Caco-2 (cell line): ENCODE measurements at places on chromosomes 5 and 9. TPM values are rescaled to one million over a fixed set of nuclear protein-coding genes. Genes with fewer than 3 reads are reported as not detected.

DNA sequence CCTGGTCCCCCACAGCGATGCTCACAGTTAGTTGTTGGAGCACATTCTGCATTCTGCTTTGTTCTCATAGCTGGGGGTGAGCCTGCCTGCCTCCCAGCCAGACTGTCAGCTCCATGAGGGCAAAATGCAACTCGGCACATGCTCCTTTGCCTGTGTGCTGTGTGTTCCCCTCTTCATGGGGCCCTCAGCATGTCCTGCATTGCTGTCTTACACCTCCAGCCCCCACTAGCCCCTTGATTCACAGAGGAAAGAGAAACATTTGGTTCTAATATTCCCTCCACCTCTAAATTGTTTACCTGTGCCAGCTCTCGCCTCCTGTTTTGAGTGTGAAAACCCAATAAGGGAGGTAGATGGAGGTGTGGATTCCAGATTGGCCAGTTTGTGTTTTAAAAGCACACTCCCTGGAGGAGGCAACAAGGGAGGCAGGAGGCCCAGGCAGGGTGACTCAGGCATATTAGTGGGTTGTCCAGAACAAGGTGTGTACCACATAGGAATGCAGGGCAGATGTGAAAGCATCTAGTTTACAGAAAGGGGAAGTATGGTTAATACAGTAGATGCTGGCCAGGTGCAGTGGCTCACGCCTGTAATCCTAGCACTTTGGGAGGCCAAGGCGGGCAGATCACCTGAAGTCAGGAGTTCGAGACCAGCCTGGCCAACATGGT lies 224.6 kb downstream of the AGTPBP1 start:
- no peaks in the 10 kb centered on the region for H3K27me3 ChIP-seq
- H3K4me1 ChIP-seq = no peaks in the 10 kb centered on the region
- H3K36me3 ChIP-seq = no peaks in the 10 kb centered on the region
- no peak for DNase-seq

DNA sequence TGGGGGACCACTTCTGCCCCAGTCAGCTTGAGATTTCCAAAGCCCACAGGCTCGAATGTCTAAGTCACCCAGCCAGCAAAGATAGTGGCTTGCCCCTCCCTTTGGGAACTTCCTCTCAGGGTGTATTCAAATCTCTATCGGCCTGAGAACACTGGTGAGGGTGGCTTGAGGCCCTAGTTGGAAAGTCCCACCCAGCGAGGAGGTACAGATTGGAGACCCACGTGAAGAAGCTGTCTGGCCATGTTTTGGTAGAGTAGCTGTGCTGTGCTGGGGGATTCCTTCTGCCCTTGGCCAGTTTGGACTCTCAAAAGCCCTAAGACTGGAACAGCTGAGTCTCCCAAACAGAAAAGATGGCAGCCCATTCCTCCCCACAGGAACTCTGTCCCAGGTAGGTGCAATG lies 172.7 kb upstream of the RIOK2 start:
- no peak overlapping the region for H3K27ac ChIP-seq
- no peak overlapping the region for H3K4me3 ChIP-seq

DNA sequence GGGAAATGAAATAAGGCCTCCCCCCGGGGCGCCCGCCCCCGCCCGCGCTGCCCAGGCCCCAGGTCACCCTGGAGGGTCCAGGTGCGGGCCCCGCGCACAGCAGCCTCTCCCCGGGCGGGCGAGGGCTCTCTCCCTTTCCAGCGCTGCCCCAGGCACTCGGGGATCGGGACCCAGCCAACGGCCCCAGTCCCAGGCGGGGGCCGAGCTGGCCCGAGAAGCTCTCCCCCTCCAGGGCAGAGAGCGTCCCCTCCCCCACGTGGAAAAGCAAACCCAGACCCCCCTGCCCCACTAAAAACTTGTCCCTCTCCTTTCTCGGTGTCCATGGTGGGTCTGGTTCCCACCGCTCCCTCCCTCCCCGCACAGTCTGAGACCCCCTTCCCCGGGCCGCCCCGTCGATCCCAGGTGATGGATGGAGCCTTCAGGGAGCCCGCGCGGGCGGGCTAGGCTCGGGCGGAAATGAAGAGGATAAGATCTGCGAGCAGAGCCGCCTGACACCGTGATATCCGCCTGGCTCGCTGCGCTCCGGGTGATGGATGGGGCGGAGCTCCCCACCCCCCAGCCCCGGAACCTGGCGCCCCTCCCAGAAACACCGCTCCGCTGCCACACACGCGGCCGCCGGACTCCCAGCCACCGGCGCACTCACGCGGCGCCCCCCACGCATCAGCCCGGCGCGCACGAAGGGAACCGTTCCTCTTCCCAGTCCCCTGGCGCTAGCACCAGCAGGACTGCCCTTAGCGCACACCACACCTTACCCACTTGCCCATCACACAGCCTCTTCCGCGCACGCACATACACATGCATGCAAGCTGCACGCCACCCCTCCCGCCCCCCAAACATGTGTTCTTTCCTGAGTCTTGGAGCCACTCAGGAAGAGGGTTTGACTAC lies 81.7 kb upstream of the ZBTB43 start:
- H3K36me3 ChIP-seq = no peaks in the 10 kb centered on the region
- no peaks in the 10 kb centered on the region for H3K27me3 ChIP-seq
- peak overlapping the region; percentile 33 for H3K27ac ChIP-seq
- H3K4me3 ChIP-seq = peak overlapping the region; percentile 52
- 0 out of 2 replicates have a peak, but pooled peaks cover 4% of the 10 kb centered on the region for H3K4me1 ChIP-seq

- H3K4me1 ChIP-seq = peaks cover 10% of the 10 kb centered on the region; the same call in 1 of the 2 replicates
- no peak overlapping the region for H3K27ac ChIP-seq
- no peaks in the 10 kb centered on the region for H3K36me3 ChIP-seq
- H3K4me3 ChIP-seq = no peak overlapping the region
- no peaks in the 10 kb centered on the region; the same call in 1 of the 2 replicates for H3K27me3 ChIP-seq
Measured at GRCh38 chr5:176732306-176732705, 78.1 kb upstream of the UNC5A start.

GRCh38 chr5:127878174-127878750 lies 175.1 kb downstream of the CCDC192 start:
- H3K4me1 ChIP-seq = peaks cover 40% of the 10 kb centered on the region
- peak overlapping the region; percentile 53 for H3K27ac ChIP-seq
- H3K27me3 ChIP-seq = no peaks in the 10 kb centered on the region
- H3K36me3 ChIP-seq = no peaks in the 10 kb centered on the region
- peak; percentile 66 for DNase-seq

DNA sequence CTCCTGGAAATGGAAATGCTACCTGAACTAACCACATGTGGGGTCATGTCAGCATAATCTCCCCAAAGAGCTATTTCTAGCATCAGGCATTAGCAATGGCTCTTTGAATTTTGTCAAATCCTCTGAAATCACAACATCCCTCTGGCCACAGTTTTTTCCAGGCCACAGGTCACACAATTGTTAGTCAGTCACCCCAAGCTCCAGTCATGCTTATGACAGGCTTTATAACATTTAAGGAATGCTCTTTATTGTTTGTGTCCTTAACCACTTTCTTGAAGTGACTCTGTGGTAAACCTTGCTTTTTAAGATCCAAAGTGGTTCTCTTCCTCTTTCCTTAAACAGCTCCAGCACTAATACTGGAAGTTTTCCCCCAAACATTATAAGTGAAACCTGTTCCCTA lies 169.2 kb upstream of the HMHB1 start:
- H3K4me3 ChIP-seq = no peak overlapping the region
- H3K4me1 ChIP-seq = peaks cover 14% of the 10 kb centered on the region
- no peak overlapping the region for H3K27ac ChIP-seq
- DNase-seq = no peak

GRCh38 chr9:107103621-107104020 lies 179.5 kb upstream of the RAD23B start:
- H3K27ac ChIP-seq = no peak overlapping the region
- no peak for DNase-seq
- H3K27me3 ChIP-seq = no peaks in the 10 kb centered on the region
- no peaks in the 10 kb centered on the region for H3K36me3 ChIP-seq

DNA sequence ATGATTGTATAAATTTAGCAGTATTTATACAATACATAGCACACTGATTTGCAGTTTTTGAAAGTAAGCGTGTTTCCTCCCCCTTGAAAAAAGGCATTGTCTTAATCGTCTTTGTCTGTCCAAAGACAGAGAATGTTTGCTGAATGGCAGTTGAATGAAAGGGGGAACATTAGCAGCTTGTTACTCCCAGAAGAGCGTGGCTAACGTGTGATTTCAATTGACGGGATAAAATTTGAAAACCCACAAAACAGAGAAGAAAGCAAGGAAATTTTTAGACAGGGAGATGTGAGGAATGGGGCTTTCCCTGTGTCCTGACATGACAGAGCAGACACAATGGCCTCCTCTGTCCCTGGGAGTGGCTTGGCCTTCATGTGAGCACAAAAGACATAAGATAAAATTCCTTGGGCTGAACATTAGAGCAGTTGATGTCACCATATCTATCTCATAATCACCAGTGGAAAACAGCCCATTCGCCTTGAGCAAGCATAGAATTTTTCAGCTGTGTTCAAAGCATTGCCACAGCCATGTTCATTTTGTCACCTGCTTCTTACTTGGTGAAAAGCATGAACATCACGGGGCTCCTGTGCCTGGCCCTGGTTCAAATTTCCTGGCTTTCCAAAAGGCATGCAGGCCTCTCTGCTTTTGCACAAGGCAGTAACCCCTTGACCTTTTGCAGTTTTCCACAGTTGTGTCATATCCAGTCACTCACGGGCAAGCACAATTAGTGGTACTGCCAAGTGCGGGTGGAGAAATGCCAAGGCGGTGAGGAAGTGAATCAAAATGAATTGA lies 126.9 kb downstream of the TLE1 start:
- no peaks in the 10 kb centered on the region for H3K27me3 ChIP-seq
- no peaks in the 10 kb centered on the region for H3K4me1 ChIP-seq
- H3K36me3 ChIP-seq = no peaks in the 10 kb centered on the region
- H3K27ac ChIP-seq = peak overlapping the region; percentile 44
- no peak for DNase-seq

DNA sequence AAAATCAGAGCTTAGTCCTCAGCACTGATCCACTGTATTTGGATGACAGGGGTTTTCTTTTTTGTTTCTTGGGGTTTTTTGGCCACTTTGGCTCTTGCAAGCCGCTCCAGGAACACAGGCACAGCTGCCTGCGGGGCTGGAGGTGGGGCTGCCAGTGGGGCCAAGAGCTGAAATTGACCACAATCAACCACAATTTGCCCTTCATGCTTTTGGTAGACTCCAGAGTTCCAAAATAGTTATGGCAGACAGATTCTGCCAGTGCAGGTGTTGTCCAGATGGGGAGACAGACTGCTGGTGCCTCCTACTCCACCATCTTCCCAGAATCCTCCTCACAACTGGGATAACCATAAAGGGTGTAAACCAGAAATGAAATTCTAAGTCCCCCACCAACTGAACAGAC lies 36.5 kb downstream of the PLEKHG4B start:
- no peaks in the 10 kb centered on the region for H3K27me3 ChIP-seq
- no peak for DNase-seq
- H3K27ac ChIP-seq = no peak overlapping the region
- H3K4me3 ChIP-seq = no peak overlapping the region
- H3K36me3 ChIP-seq = no peaks in the 10 kb centered on the region
- 0 out of 2 replicates have a peak, but pooled peaks cover 3% of the 10 kb centered on the region for H3K4me1 ChIP-seq

DNA sequence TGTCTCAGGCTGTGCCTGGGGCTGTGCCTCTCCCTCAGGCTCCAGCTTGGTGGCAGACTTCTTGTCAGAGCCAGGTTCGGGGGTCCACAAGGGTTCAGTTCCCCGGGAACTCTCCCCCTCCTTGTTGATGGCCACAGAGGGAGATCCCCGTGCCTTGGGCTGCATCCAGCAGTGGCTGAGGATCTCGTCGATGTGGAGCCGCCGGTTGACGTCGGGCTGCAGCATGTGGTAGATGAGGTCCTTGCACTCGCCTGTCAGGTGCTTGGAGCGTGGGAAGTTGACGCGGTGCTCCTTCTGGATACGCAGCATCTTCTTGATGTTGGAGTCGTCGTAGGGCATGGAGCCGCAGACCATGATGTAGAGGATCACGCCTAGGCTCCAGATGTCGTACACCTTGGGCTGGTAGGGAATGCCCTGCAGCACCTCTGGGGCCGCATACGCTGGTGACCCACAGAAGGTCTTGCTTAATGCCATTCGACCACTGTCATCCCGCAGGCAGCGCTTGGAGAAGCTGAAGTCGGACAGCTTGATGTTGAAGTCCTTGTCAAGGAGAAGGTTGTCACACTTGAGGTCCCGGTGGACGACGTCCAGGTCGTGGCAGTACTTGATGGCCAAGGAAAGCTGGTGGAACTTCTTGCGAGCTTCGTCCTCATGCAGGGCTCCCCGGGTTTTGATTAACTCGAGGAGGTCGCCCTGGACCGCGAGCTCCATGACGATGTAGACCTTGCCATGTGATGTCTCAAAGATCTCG lies 752 bp downstream of the TSSK1B start:
- no peak overlapping the region for H3K4me3 ChIP-seq
- no peak overlapping the region for H3K27ac ChIP-seq
- H3K27me3 ChIP-seq = no peaks in the 10 kb centered on the region
- DNase-seq = no peak
- H3K4me1 ChIP-seq = no peaks in the 10 kb centered on the region
- H3K36me3 ChIP-seq = no peaks in the 10 kb centered on the region

DNA sequence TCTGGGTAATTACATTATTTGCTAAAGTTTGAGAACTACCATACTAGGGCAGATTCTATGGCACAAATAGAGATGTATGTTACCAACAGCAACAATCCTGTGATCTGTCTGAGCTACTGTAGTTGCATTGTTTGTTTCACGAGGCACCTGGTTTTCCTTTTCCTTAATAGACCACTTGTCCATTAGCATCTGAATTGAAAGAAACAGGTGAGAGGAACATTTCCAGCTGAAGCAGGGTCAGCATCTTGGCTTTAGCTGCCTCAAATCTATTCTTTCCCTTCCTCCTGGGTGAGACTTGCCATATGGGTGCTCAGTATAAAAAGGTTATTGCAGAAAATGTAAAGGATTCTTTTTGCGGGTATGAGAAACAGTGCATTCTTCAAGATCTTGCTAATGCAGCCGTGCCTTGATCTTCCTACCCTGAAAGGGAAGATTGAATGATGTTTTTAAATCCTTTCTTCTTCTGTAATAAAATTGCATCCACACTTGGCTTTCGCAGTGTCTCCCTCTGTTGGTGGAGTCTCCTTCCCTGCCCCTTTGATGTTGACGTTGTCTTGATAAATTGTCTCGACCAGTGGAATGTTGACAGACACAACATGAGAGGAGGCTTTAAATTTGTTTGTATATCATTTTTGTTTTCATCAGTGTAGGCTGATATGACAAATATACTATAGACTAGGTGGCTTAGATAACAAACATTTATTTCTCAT lies 118.0 kb upstream of the BRINP1 start:
- no peaks in the 10 kb centered on the region for H3K36me3 ChIP-seq
- no peak for DNase-seq
- no peaks in the 10 kb centered on the region for H3K27me3 ChIP-seq
- H3K4me3 ChIP-seq = no peak overlapping the region

- H3K4me1 ChIP-seq = no peaks in the 10 kb centered on the region
- no peak overlapping the region for H3K4me3 ChIP-seq
- no peak for DNase-seq
- H3K27me3 ChIP-seq = no peaks in the 10 kb centered on the region
- no peak overlapping the region for H3K27ac ChIP-seq
Measured at GRCh38 chr9:130193531-130194377, 21.6 kb downstream of the NCS1 start.

GRCh38 chr5:180810959-180811622 lies 8.5 kb upstream of the MGAT1 start:
- DNase-seq = no peak
- peaks cover 42% of the 10 kb centered on the region for H3K4me1 ChIP-seq
- H3K4me3 ChIP-seq = peak overlapping the region; percentile 64
- no peaks in the 10 kb centered on the region for H3K27me3 ChIP-seq
- H3K27ac ChIP-seq = peak overlapping the region; percentile 66

Gene NR4A3
- total RNA-seq = 0.39 and 0.44 TPM in 2 replicates

Gene PCDHGA12
- 0.52 and 1.0 TPM in 2 replicates for total RNA-seq

Gene IL17B
- total RNA-seq = not detected in 2 replicates
